SHP77 (cell line): ENCODE measurements at places on chromosomes 13 and 19.

- peak; percentile 81 for DNase-seq
Measured at GRCh38 chr13:29595380-29596063, at the start of gene SLC7A1. Gene SLC7A1 (minus strand): TSS chr13:29595688. CDS start chr13:29536188, 59,500 bp downstream.

DNA sequence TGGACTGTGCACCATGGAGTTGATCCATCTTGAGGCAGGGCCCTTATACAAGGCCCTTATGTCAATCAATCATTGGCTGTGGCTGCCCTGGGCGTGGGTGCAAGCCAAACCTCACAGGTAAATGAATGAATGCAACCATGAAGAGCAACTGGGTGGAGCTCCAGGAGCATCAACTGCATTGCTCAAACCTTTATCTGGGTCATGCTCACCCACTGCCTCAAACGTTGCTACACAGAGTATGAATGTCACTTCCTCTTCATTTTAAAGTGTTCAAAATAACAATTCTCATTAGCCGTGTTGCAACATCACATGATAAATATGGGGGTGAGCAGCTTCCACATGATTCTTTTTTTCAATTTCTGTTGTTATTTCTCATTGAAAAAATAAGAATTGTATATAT lies 6.4 kb upstream of the ZNF333 start:
- no peak for DNase-seq

GRCh38 chr19:8517551-8518442 lies 3.8 kb upstream of the ZNF414 start:
- no peak for DNase-seq

- DNase-seq = no peak
Measured at GRCh38 chr13:33307843-33308242, 22.3 kb upstream of the STARD13 start.

DNA sequence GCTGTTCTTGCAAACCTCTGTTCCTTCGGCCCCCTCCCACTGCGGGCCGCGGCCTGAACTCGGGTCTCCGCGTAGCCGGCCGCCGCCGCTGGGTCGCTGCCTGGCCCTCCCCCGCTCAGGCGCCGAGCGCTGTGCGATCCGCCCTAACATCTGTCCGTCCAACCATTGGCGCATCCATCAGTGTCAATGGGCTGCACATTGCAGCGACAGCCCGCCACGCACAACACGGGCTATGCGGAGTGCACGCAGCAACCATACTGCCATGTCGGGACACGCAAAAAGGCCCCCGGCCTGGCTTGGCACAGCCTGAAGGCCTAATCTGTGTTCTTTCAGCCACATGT lies 2.6 kb upstream of the TSHZ3 start:
- DNase-seq = no peak
